ENCODE measurements at places on chromosomes 1 and 21. TPM values are rescaled to one million over a fixed set of nuclear protein-coding genes. Genes with fewer than 3 reads are reported as not detected.
A peak's percentile ranks its signal among the peaks of the same experiment; 100 is the strongest.

DNA sequence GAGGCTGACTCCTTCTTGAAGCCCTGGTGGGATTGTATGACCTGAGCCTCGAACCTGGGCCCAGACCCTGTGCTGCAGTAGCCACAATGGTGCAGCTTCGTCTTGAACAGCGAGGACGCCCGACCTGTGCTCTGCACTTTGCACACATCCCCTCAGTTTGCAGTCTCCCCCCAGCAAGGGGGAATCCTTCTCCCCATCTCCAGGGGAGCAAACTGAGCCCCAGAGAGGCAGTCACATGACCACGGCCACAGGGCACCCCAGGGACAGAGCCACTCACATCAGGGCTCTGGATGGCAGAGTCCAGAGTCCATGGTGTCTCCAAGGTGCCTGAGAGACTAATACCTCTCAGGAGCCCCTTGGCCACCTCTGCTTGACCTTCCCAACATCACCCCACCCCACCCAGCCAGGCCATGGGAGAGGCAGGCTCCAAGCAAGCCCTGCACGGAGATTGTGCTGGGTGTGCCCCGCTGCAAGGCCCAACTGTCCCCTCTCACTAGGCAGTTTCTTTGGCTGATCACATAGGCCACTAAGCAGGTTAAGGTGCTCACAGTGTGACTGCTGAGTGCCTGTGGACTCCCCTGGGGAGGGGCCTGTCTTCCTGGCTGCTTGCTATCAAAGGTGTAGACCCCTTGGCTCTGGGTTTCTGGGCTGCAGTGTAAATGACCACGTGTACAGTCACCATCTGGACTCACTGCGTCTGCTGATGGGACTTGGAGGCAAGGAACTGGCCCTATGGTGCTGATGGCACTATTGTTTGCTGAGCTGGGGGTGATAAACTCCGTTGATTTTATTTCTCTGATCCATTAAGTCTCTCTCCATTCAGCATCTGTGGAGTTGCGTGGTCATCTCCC, 398.1 kb downstream of the MATN1 start:
- no peak overlapping the region for H3K27ac ChIP-seq
- H3K4me1 ChIP-seq = no peaks in the 10 kb centered on the region
- H3K27me3 ChIP-seq = no peaks in the 10 kb centered on the region
- H3K4me3 ChIP-seq = no peak overlapping the region

DNA sequence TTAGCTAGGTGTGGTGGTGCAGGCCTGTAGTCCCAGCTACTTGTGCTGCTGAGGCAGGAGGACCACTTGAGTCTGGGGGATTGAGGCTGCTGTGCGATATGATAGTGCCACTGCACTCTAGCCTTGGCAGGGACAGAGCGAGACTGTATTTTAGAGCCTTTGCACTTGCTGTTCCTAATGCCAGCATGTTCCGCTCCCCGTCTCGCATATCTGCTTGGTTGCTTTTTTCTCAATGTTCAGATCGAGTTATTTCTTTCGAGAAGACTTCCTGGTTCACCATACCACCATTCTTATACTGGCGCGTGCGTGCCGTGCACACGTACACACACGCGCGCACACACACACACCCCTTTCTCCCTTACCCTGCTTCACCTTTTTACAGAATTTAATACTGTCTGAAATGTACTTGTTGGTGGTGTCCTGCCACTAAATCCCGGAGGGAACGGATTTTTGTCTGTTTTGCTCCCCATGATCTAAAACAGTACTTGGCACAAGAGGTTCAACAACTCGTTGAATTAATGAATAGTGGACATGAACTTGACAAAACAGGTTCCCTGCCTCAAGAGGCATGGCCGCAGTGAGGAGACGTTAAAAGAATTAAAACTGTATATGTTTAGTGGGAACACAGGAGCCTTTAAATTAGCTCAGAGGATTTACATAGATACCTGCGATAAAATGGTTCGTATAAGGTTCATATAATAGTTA, 1.1 kb upstream of the RPRD2 start:
- no peaks in the 10 kb centered on the region for H3K27me3 ChIP-seq
- peak overlapping the region; percentile 96 for H3K27ac ChIP-seq
- DNase-seq = no peak
- no peaks in the 10 kb centered on the region for H3K36me3 ChIP-seq
- peak overlapping the region; percentile 60 for H3K4me3 ChIP-seq

ACTL8 gene
- total RNA-seq = not detected

- no peak overlapping the region for H3K4me3 ChIP-seq
- H3K36me3 ChIP-seq = no peaks in the 10 kb centered on the region
- no peak for DNase-seq
- no peaks in the 10 kb centered on the region for H3K4me1 ChIP-seq
Measured at GRCh38 chr1:44511769-44512168, 106.7 kb downstream of the RNF220 start.

GRCh38 chr1:108097018-108097417, 103.1 kb downstream of the SLC25A24 start:
- H3K27me3 ChIP-seq = no peaks in the 10 kb centered on the region
- no peaks in the 10 kb centered on the region for H3K36me3 ChIP-seq
- H3K27ac ChIP-seq = no peak overlapping the region
- H3K4me1 ChIP-seq = no peaks in the 10 kb centered on the region
- no peak overlapping the region for H3K4me3 ChIP-seq

DNA sequence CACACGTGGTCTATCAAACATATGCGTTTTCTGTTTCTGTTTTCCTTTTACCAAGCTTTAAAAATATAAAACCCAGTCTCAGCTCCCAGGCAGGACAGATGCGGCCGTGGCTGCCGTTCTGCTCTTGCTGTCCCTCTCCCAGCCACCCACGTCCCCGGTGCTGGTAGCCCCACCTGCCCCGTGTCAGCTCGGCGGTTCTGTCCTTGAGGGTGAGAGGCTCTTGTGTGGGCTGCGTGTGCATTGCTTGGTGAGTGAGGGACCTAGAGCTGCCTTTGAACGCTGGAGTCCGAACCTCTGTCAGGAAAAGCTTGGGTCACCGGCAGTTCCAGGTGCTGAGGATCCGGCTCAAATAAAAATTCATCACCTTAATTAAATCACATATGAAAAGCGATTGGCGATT, 4.4 kb downstream of the RER1 start:
- no peak overlapping the region for H3K4me3 ChIP-seq
- no peaks in the 10 kb centered on the region for H3K27me3 ChIP-seq
- H3K36me3 ChIP-seq = no peaks in the 10 kb centered on the region
- H3K27ac ChIP-seq = no peak overlapping the region
- DNase-seq = no peak
- H3K4me1 ChIP-seq = no peaks in the 10 kb centered on the region

DNA sequence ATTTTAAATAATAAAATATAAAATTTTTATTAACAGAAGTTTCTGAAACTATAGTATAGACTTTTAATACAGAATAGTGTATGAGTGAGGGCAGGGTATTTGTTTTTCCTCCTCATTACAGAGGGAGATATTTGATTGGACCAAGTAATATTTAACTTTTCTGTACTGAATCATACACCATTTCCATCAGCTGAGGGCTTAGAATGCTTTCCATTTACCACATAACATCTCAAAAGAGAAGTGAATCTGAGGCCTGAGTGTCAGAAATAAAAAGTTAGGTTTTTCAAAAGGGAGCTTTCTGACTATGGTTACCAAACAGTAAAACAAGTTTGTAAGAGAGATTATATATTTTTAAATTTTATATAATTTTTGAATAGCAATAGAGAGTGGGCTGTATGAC, 29.5 kb downstream of the TLCD4 start:
- H3K36me3 ChIP-seq = no peaks in the 10 kb centered on the region
- no peak overlapping the region for H3K27ac ChIP-seq
- DNase-seq = no peak
- no peaks in the 10 kb centered on the region for H3K27me3 ChIP-seq
- no peaks in the 10 kb centered on the region for H3K4me1 ChIP-seq
- no peak overlapping the region for H3K4me3 ChIP-seq

- no peaks in the 10 kb centered on the region for H3K36me3 ChIP-seq
- peaks cover 8% of the 10 kb centered on the region for H3K27me3 ChIP-seq
- H3K4me3 ChIP-seq = no peak overlapping the region
- DNase-seq = no peak
- H3K4me1 ChIP-seq = no peaks in the 10 kb centered on the region
Measured at GRCh38 chr1:156845055-156845952, 13.6 kb downstream of the INSRR start.

DNA sequence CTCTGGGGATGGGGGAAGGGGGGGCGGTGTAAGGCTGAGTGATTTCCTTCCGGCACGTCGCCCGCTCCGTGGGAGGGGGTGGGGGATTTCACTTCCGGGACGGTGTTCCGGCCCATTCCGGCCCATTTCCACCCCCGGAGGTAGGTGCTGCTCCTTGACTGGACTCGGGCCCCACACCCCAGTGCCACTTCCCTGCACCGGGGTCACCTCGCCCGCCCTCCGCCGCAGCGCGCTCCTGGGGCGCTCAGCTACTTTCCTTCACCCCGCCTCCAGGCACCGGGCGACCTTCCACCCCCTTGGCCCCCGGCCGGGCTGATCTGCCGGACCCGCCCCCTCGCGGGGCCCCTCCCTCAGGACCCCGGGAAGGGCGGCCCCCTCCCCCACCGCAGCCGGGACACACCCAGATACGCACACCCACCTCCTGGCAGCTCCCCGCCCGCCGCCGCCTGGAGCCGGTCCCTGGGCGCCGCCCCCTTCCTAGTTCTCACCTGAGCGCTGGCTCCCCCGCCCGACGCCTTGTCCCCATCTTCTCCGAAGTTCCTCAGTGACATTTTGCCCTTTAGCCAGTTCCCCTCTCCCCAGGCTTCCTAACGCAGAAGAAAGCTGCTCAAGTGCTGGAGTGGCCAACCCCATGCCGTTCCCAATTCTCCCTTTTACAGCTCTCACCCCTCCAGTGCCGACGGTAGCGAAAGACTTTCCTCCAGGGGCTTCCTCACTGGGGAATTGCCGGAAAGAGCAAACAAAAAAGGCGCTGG, at the start of gene ZBTB37:
ZBTB37 (plus strand) TSS at position 115 of the 755 bp plus-strand sequence. CDS start 1,846 bp downstream, outside the sequence.
- peak within 1 kb of the TSS; percentile 92 for H3K27ac ChIP-seq
- H3K4me1 ChIP-seq = no peaks in the 10 kb centered on the region
- peak within 1 kb of the TSS; percentile 65 for H3K4me3 ChIP-seq
- no peaks in the 10 kb centered on the region for H3K36me3 ChIP-seq
- DNase-seq = no peak
- H3K27me3 ChIP-seq = no peaks in the 10 kb centered on the region

- no peaks in the 10 kb centered on the region for H3K36me3 ChIP-seq
- DNase-seq = no peak
- H3K27me3 ChIP-seq = no peaks in the 10 kb centered on the region
- no peak overlapping the region for H3K4me3 ChIP-seq
Measured at GRCh38 chr1:36583980-36584782, 101.5 kb upstream of the CSF3R start.

FOXD3 gene
- total RNA-seq = not detected

- H3K4me1 ChIP-seq = peaks cover 4% of the 10 kb centered on the region
- no peak overlapping the region for H3K4me3 ChIP-seq
- H3K27ac ChIP-seq = no peak overlapping the region
- H3K27me3 ChIP-seq = no peaks in the 10 kb centered on the region
- no peaks in the 10 kb centered on the region for H3K36me3 ChIP-seq
Measured at GRCh38 chr1:26797627-26798026, 9.9 kb downstream of the PIGV start.

PWP2 gene
- 5.2 TPM for total RNA-seq

DNA sequence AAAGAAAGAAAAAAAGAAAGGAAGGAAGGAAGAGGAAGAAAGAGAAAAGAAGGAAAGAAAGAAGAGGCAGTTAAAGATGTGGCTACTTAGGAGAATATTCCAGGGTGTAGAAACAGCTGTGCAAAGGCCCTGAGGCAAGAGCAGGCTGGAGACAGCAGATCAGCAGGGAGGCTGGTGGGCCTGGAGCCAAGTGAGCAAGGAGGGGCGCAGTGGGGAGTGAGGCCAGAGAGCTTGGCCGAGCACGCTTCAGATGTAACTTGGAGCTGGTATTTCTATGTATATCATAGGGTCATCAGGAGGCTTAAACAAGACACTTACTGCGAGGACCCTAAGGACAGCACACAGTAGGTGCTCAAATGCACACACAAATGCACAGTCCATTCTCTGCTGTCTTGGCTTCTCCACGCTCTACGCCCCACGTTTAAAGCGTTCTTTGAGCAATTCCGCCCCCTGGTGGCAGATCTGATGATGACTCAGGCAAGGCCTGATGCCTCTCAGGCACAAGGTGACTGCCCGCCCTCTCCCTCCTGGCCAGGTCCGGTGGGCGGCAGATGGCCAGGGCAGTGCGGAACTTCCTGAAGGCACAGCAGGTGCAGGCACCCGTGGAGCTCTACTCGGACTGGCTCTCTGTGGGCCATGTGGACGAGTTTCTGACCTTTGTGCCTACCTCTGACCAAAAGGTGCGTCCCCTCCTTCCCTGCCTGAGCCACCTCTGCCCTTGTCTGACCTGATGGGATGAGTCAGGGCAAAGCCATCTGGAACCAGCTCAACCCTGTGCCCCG, 11.9 kb upstream of the PADI3 start:
- H3K4me1 ChIP-seq = no peaks in the 10 kb centered on the region
- H3K36me3 ChIP-seq = no peaks in the 10 kb centered on the region
- H3K27me3 ChIP-seq = no peaks in the 10 kb centered on the region
- H3K4me3 ChIP-seq = no peak overlapping the region
- H3K27ac ChIP-seq = no peak overlapping the region

DNA sequence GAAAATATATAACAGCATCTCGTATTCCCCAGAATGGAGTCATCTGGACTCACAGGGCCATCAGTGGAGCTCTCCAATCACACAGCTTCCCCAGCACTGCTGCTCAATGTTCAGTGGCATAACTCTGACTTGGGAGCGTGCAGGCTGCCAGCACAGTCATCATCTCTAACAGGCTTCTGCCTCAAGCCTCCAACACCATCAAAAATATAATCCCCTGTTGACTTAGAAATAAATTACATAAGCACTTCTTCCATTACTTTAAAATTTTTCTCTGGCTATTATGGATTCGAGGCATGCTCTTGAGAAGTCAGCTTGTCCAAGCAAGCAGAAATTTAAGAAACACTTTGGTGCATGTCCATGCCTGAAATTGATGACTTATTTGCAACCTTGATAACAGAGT, 6.2 kb downstream of the DUSP23 start:
- no peak for DNase-seq
- H3K4me3 ChIP-seq = no peak overlapping the region
- no peaks in the 10 kb centered on the region for H3K27me3 ChIP-seq
- no peaks in the 10 kb centered on the region for H3K36me3 ChIP-seq
- H3K4me1 ChIP-seq = no peaks in the 10 kb centered on the region

DNA sequence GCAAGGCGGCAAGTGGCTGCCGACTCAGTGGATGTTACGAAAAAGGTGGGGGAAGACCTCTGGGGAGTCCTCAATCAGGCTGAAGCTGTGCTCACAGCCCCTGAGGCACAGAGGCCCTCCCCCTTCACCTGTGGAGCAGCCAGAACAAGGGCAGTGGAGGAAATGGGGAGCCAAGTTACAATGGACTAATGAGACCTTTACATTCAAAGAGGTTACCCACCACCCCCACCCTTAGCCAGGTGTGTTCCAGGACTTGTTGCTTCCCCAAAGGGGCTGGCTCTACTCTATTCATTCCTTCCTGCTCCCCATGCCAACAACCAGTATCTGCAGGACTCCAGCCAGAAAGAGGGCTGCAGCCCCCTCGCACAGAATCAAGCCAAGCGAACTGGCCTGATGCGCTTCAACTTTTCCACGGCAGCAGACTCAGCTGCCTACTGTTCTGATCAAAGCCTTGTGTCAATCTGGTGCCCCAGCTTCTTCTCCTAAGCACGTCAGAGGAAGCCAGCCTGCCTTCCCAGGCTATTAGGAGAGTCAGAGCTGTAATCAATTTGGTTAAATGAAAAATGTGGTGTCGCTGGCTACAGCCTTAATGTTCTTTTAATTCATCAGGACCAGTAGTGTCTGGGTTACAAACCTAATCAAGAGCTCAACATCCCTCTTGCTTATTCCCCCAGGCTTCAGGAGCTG, 1.8 kb upstream of the SYT2 start:
- H3K36me3 ChIP-seq = no peaks in the 10 kb centered on the region
- peaks cover 12% of the 10 kb centered on the region for H3K4me1 ChIP-seq
- no peak for DNase-seq
- no peak overlapping the region for H3K27ac ChIP-seq

GRCh38 chr1:214566158-214567104, 15.0 kb upstream of the PTPN14 start:
- H3K27me3 ChIP-seq = no peaks in the 10 kb centered on the region
- H3K27ac ChIP-seq = no peak overlapping the region
- no peaks in the 10 kb centered on the region for H3K36me3 ChIP-seq
- DNase-seq = no peak
- H3K4me3 ChIP-seq = no peak overlapping the region
